Activated T-helper 1 cell treated with anti-CD3 and anti-CD28 coated beads, Interleukin-12 subunit alpha, Interleukin-12 subunit beta, Interleukin-2, Interleukin-4 antibody, amounts not matched to agents 30 ng/mL and 10 ng/mL and 1 ng/mL, durations not matched to agents 14 hours and 24 hours and 36 hours (primary cell): ENCODE measurements at places on chromosomes 4 and X. TPM values are rescaled to one million over a fixed set of nuclear protein-coding genes. Genes with fewer than 3 reads are reported as not detected.

Gene TRIM75
- total RNA-seq, result not detected in 2 replicates

- DNase-seq, result no peak
Measured at GRCh38 chr4:55001538-55001937, 123.9 kb downstream of the KDR start.

- no peak for DNase-seq
Measured at GRCh38 chr4:117814277-117815246, 219.7 kb upstream of the NDST3 start.

DNA sequence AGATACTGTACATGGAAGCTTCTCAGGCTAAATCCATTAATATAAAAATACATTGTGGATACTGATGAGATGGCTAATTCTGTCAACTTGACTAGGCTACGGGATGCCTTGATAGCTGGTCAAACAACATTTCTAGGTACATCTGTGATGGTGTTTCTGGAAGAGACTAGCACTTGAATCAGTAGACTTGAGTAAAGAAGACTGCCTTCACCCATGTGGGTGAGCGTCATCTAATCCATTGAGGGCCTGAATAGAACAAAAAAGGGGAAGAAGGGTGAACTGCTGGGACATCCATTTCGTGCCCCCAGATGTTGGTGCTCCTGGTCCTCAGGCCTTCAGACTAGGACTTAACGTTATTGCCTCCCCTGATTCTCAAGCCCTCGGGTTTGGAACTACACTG is 3.7 kb upstream of the SRP72 start:
- no peak for DNase-seq

DNA sequence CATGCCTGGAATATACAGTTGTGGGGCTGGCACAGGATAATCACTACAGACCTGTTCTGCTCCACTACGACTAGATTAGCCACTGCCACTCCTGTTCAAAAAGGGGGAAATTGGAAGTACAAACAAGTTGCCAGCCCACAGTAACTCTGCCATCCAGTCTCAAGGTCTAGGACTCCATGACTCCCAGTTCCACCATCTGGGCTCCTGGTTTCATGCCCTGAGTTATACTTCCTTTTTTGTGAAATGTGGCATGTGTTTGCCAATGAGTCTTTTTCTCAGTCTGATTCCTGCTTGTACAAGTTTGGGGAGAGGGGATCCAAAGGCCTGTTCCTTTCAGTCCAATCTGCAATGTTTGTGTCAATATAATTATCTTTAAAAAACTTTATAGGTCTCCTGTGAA is 1.0 kb upstream of the BLOC1S4 start:
- no peak for DNase-seq
